NCI-H2081 treated with DMSO at 0.1 percent for 48 hours (cell line): ENCODE measurements at places on chromosomes 3 and 15.

DNA sequence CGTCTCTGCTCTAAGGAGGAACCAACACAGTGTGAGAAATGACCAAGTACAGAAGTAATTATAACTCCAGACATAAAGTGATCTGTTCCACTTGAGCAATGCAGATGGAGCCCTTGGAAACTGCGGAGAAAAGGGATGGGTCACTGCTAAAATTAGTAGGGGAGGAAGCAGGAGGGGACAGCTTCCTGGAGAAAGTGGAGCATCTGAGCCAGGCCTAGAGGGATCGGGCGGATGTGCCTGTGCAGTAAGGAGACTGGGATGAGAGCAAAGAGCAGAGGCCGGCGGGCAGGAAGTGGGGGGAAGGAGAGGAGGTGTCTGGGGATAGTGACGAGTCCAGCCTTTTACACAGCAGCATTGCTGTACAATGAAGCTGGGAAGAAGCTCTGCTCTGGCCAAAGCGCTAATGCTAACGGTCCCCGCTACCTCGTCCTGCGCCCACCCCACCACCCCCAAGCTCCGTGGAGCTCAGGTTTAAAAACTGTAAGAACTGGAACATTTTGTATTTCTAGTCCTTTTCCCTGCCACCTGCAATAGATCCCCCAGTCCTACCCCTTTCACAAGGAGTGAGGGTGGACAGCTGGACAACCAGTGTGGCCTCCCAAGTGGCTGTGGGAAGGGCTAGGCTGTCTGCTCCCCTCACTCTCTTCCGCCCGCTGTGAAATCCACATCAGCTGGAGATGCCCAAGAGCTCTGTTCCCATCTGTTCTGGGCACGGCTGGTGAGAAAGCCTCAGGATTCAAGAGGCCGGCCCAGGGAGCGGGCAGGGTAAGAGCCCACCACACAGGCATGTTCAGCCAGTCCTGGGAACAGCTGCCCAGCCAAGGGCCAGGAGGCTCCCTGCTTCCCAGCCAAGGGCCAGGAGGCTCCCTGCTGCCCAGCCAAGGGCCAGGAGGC lies 53.0 kb upstream of the HES1 start:
- DNase-seq = no peak

DNA sequence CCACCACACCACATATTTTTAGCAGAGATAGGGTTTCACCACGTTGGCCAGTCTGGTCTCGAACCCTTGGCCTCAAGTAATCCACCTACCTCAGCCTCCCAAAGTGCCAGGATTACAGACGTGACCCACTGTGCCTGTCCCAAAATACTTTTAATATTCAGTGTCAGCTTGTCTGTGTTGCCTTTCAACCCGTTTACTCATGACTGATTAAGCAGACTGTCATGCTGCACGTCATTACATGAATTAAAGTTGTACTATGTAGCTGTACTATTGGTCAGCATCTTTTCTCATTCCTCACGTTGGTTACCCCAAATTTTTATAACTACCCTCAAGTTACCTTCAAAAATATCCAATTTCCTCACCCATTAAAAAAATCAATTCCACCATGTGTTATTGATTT lies 48.7 kb upstream of the GADL1 start:
- DNase-seq = no peak

- DNase-seq = no peak
These were observed 133.3 kb downstream of the CMSS1 start for GRCh38 chr3:99950921-99951320.

DNA sequence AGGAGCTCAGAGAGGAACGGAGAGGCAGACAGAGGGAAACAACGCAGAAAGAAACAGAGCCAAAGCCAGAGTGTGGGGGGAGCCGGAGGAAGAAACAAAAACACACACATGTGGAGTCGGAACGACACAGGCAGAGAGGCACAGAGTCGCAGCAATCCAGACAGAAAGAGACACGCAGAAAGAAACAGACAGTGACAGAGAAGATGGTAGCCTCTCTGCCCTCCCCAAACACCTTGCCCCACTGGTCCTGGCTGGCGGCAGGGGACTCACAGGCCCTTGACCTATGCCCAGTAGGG lies 1.7 kb downstream of the NCKIPSD start:
- no peak for DNase-seq

DNA sequence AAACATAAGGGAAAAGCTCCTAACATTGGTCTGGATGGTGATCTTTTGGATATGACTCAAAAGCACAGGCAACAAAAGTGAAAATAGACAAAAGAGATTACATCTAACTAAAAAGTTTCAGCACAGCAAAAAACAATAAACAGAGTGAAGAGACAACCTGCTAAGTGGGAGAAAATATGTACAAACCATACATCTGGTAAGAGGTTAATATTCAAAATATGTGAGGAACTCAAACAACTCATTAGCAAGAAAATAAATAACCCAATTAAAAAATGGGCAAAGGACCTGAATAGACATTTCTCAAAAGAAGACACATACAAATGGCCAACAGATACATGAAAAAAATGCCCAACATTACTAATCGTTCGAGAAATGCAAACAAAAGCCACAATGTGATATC lies 19.0 kb upstream of the NR1I2 start:
- no peak for DNase-seq

GRCh38 chr3:89685731-89686130 lies 578.3 kb downstream of the EPHA3 start:
- DNase-seq = no peak
